NCI-H82 (cell line): ENCODE measurements at places on chromosomes 4 and X.

DNA sequence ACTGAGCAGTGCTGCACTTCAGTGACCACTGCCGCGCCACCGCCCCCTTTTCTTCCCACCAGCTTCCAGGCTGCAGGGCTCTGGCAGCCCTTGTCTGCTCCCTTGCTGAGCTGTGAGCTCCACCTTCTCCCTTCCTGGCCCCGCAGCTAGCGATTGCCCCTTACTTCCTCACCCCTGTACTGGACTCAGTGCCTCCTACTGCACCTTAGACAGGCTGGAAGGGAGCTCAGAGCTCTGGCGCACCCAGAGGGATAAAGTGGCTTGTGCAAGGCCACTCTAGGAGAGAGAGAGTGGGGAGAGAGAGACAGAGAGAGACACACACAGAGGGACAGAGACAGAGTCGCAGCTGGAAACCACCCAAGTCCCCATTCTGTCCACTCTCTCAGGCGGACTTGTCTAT lies 6.0 kb downstream of the RASL11B start:
- DNase-seq = peak; percentile 20

DNA sequence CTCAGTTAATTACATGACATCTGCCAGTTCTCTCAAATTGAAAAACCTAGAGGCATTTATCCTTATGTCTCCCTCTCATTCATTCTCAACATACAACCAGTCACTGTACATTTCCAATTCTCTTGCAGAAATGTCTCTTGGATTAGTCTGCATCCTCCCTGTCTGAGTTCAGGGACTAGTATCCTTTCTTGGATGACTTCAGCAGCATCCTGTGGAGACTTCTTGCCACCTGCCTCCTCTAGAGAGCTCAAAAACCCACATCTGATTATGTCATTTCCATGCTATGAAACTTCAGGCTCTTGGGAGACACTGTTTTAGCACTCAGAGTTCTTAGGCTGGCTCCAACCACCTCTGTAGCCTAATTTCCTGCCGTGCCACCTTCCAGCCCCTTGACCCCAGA lies 515.1 kb upstream of the DIPK2B start:
- no peak for DNase-seq

GRCh38 chrX:45992402-45993123 lies 552.7 kb downstream of the ZNF674 start:
- DNase-seq = no peak

DNA sequence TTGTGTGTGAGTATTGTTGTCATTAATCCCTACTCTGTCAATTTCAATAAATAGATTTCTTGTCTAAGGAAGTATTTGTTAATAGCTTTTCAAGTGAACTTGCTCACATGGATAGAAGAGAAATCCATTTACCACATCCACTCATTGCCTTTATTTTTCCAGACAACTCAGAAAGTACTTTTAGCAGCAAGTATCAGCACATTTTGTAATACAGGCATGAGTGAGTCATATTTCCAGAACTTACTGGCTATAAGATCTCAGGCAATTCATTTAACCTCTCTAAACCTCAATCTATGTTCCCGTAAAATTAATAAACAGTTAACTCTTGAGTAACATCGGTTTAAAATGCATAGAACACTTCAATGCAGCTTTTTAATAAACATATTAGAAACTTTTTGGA lies 317.9 kb upstream of the PCDH7 start:
- DNase-seq = no peak

- peak; percentile 53 for DNase-seq
Observed at GRCh38 chrX:142156567-142156966, 48.5 kb downstream of the MAGEC2 start.

DNA sequence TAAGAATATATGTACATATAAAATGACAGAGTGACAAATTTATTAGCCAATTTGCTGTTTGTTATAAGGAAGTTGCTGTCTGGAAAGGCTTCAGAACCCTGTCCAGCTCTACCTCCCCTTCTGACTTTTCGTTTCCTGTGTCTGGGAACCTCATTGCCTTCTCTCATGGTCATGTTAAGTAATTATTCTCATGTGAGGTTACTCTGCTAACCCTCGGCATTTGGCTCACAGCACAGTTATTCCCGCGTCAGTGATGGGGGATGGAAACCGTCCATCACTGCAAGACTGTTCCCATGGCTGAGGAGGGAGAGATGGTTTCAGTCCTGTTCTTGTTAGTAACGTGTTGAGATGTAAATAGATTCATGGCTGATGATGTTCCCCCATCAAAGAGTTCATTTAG lies 11.9 kb downstream of the EDNRA start:
- no peak for DNase-seq

- no peak for DNase-seq
Observed at GRCh38 chrX:123424546-123424945, 240.5 kb downstream of the GRIA3 start.

- no peak for DNase-seq
Observed at GRCh38 chr4:113344100-113344499, 294.6 kb downstream of the ANK2 start.

DNA sequence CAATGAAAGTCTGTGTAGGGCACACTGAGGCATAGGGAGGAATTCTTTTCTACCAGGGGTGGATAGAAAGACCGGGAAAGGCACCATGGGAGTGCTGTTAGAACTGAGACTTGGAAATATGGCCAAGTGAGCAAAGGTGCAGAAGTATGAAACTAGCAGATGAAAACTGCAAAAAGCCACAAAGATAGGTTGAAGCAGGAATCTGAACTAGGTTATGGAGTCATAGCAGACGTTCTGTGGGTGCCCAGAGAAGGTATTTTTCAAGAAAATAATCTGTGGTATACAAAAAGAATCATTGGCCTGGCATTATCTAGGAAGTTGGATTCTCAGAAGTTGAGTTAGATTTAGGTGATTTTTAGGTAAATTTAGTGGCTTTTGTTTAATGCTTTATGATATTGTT lies 48.5 kb downstream of the SMAD1 start:
- no peak for DNase-seq

DNA sequence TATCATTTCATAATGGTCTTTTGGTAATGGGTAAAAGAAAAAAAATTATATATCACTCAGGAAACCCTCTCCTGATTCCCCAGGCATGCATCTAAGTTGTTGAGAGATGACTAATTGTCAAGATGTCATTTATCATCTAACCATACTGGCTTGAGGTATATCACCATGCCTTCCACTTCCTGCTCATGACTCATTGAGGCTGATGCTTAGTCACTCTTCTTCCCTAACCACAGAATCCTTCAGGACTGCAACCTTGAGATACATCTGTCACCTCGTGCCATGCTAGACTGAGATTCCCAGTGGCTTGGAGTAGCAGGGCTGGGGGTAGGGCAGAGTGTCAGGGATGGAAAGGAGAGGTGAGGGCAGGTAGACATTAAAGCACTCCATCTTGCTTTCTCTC lies 782.5 kb upstream of the INTU start:
- no peak for DNase-seq

DNA sequence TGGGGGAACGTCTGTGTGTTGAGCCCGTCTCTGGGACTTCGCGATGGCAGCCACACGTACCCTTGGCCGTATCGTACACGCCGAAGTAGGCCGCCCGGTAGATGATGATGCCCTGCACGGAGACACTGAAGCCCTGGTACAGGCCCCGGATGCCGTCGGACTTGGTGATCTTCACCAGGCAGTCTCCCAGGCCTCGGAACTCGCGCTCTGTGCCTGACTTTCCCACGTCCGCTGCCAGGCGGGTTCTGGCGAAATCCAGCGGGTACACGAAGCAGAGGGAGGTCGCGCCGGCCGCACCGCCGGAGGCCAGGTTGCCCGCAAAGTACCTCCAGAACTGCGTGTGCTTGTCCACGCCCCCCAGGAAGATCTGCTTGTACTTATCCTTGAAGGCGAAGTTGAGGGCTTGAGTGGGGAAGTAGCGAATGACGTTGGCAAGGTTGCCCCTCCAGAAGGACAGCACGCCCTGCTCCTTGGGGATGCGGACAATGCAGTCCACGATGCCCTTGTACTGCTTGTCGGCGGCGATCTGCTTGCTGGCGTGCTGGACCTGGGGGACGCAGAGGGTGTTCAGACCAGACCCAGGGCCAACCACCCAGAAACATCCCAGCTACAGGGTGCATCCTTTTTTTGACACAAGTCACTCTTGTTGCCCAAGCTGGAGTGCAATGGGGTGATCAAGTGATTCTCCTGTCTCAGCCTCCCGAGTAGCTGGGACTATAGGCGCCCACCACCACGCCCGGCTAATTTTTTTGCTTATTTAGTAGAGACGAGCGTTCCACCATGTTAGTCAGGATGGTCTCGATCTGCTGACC lies 2.5 kb downstream of the SLC25A6 start:
- DNase-seq = no peak

DNA sequence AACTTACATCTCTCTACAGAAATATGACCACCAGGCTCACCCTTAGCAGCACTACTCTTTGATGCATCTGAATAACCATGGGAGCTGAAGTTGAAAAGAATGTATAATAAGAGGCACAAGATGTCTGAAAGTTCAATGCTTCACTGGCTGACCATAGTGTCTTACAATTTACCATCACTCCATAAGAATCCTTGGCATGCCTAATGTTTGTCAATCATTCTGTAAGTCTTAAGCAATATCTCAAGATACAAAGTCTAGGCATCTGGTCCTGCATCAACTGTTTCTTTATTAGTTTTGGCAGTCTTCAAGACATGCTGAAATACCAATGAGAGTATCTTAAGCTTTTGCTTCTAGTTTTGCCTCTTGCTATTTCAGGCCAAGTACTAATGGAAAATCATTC lies 755.5 kb downstream of the STIM2 start:
- no peak for DNase-seq

- peak; percentile 81 for DNase-seq
Observed at GRCh38 chrX:120790118-120790517, 85.5 kb downstream of the CT47B1 start.

GRCh38 chrX:101785142-101785541 lies 125.5 kb upstream of the ARMCX2 start:
- DNase-seq = no peak

GRCh38 chrX:103467156-103467555 lies 52.1 kb downstream of the RAB40A start:
- no peak for DNase-seq

GRCh38 chrX:71917621-71918343 lies 7.1 kb downstream of the NHSL2 start:
- peak; percentile 39 for DNase-seq

DNA sequence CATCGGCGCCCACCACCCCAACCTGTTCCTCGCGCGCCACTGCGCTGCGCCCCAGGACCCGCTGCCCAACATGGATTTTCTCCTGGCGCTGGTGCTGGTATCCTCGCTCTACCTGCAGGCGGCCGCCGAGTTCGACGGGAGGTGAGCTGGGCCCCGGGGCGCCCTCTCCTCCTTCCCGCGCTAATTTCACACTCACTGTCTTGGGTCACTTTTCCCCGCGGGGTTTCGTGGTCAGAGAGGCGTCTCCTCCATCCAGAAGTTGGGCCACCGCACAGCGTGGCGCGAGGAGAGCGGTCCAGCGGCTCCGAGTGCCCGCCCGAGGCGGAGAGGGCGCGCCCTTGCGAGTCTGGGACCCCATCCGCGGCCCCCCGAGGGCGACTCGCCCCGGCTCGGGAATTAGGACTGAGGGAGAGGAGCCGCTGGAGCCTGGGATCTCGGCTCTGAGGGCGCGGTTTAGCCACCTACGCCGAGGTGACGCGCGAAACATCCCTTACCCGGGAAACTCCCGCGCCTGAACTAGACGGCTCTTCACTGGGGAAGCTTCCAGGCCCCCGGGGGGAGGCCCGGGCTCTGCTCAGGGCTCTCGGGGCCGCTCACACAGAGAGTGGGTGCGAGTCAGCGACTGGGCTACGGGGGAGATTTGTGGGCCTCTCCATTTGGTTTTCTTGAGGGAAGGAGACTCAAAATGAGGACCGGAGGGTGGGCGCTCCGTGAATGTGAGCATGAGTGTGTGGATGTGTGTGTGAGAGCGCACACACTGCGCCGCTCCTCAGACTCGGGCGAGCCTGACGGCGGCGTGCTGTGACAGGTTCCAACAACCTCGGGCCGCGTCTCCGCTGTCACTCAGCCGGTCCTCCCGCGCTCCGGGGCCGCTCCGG lies 551 bp downstream of the NPNT start:
- DNase-seq = peak; percentile 30

GRCh38 chr4:62301500-62301899 lies 1101.4 kb downstream of the ADGRL3 start:
- DNase-seq = no peak

- DNase-seq = peak; percentile 82
Observed at GRCh38 chrX:39613482-39613995, 484.2 kb downstream of the BCOR start.
